ENCODE measurements at places on chromosomes 4 and X. TPM values are rescaled to one million over a fixed set of nuclear protein-coding genes. Genes with fewer than 3 reads are reported as not detected.

DNA sequence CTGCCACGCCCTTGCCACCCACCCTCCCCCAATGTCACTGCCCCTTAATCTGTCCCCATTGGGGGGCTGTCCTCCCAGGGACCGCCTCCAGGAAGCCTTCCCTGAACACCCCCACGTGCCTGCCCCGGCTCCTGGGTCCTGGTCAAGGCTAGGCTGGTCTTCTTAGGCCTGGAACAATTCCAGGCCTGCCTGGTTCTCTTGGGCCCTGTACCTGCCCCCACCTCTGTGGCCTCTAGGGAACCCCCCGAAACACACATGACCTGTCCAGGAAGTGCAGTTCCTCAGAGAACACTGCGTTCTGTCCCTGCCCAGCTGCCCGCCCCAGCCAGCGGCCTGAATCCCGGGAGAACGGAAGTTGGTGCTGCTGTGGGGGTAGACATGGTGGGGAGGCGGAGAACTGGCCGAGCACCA lies 5.1 kb downstream of the MXD4 start:
- DNase-seq: peak; percentile 68

GRCh38 chr4:89248879-89249281 lies 58.7 kb downstream of the GPRIN3 start:
- peak; percentile 17 for DNase-seq

- no peak for DNase-seq
Observed at GRCh38 chrX:95071621-95072020, 1397.6 kb downstream of the FAM133A start.

DNA sequence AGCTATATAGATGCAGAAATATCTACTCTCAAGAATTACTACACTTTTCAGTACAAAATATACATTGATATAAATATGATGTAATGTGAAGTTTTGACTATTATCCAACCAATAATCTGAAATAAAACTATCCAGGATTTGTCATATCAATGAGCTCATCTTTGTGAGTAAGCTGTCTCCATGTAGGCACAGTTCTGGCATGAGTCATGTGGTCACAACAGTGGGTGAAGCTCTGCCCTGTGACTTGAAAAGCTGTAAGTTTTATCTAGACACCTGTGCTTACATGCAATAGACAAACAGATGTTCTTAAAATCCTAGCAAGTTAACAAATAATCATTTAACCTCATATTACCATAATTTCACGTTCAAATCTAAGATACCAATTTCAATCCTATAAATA lies 192.7 kb downstream of the GABRG1 start:
- DNase-seq: no peak

DNA sequence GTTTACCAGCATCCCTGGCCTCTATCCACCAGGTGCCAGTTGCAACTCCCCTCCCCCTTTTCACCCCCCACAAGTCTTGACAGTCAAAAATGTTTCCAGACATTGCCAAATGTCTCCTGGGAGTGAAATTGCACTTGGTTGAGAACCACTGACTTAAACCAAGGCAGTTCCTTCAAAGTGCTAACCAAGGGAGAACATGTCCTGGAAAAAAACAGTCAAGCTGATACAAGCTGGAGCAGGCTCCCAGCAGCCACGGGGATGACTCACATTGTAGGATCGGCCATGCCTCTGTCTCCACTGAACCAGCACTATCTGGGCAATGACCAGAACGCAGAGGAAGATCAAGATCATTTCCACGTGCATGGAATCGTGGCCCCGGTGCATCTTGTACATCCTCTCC lies 11.4 kb downstream of the RNF175 start:
- DNase-seq: no peak

- DNase-seq: no peak
Observed at GRCh38 chr4:11470438-11471045, 41.8 kb upstream of the HS3ST1 start.

- DNase-seq: no peak
Observed at GRCh38 chr4:69056921-69057550, 39.2 kb upstream of the UGT2B7 start.

SSX2B gene
- total RNA-seq: not detected

GRCh38 chrX:149032449-149032848 lies 472.7 kb downstream of the IDS start:
- no peak for DNase-seq

NAT8L gene
- total RNA-seq: 0.82 TPM

GRCh38 chr4:139076016-139076744 lies 60.6 kb downstream of the NOCT start:
- no peak for DNase-seq

DNA sequence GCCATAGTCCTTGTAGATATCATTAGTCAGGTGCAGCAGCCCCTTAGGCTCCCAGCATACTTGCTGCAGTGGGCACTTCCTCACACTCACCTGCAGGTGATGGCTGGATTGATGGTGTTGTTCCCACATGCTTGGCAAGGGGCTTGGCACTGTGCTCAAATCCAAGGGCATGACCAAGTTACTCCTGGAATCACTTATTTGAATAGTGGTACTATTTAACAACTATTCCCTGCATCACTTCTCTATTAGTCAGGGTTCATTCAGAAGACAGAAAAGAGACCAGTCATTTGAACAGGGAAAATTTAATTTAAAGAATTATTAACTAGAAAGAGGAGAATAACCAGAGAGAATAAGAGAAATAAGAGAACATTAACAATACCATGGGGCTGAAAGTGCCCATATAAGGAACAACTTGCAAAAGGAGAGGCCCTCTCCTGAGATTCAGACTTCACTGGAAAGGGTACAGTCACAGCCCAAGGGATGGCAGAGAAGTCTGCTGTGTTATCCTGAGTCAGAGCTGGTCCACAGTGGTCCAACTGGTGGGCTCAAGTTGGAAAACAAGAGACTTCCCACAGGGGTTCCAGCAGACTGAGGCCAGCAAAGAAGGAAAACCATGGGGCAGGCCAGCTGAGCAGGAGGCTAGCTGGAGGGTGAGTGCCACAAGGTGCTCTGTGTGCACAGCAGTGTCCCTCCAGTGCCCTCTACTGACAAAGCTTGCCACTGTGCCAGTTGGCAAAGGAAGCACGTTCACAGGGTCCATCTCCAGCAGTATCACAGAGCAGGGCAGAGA lies 9.8 kb downstream of the SPP1 start:
- peak; percentile 59 for DNase-seq

IL1RAPL1 gene
- total RNA-seq: 4.7 TPM

- no peak for DNase-seq
Observed at GRCh38 chrX:151712253-151712652, 3.6 kb upstream of the FATE1 start.

BTK gene
- 4.1 TPM for total RNA-seq

- no peak for DNase-seq
Observed at GRCh38 chr4:69811166-69811565, 48.8 kb downstream of the SULT1E1 start.

DNA sequence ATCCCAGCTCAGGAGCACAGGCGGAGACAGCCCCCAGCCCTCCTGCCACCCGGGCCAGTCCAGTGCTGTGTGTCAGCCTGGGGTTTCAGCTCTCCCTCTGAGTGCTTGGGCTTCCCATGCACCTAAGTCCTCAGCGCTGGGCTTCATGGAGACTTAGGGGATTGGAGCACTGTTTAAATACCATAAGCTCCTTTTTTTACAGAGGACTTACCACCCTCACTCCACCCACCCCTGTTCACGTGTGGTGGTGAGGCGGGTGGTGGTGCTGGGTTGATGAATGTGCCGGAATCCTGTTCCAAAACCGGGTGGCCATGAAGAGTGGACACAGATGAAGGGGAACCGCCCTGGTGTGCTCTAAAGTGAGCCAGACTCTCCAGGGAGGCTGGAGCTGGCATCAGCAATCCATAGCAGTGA lies 66.9 kb downstream of the PSAPL1 start:
- DNase-seq: no peak

DNA sequence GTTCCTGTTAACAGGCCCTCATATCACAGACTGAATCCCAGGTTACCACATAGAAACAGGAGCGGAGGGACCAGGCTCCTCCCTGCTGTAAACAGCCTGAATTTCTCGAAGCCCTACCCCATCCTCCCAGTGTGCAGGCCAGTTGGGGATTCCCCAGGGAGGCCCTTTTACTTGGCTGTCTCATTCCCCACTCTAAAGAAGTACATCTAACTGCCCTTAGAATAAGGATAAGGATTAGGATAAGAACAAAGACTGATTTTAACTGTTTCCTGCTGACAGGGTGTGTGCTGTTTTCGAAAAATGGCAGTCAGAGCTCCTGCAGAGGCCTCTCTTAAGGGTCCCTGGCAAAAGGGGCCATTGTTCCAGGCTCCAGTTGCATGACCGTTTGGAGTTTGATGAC lies 133.7 kb downstream of the PAPSS1 start:
- no peak for DNase-seq

DNA sequence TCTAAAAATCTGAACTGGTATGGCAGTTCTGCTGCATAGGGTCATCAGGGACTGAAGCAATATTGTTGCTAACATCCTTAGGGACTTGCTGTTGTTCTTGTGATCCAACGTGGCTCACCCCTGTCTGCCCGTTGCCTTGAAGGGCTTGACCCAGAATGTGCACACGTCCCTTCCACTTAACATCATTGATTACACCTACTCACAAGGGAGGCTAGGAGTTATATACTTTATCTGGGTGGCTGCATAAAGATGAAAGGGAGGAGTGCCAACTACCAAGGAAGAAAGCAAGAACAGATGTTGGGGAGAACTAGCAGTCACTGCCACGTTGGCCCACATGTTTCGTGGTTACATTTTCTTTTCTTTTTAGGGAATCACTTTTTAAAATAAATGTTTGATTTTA lies 34.0 kb downstream of the SLC9A6 start:
- DNase-seq: no peak

GRCh38 chr4:25466966-25467697 lies 90.1 kb downstream of the ANAPC4 start:
- DNase-seq: no peak

- no peak for DNase-seq
Observed at GRCh38 chr4:113094331-113094730, 44.9 kb downstream of the ANK2 start.

DNA sequence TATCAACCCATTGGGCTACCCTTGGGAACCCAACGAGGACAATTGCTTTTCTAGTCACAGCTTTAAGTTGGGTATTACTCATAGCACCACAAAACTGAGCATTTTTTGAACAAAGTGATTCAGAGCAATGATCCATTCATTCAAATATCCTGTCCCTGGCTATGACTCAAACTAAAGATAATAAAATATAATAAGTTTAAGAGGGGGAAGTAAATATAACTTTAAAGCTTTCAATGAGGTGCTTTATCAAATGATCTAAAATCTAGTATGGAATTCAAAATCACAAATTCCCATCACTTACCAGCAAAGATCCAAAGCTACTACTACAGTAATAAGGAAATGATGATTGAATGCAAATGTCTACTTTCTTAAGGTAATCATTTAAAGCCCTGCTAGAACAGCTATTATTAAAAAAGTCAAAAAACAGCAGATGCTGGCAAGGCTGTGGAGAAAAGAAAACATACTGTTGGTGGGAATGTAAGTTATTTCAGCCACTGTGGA lies 39.8 kb upstream of the S100G start:
- no peak for DNase-seq

DCLK2 gene
- total RNA-seq: 27.5 TPM

GRCh38 chr4:114694770-114695169 lies 96.2 kb downstream of the UGT8 start:
- DNase-seq: no peak

BLTP1 gene
- total RNA-seq: 30.7 TPM

HPGD gene
- 1.1 TPM for total RNA-seq

GRCh38 chrX:10681167-10681566 lies 60.8 kb upstream of the MID1 start:
- DNase-seq: no peak

GRSF1 gene
- total RNA-seq: 105 TPM

PDZD4 gene
- total RNA-seq: 2.6 TPM

SYP gene
- total RNA-seq: 1.5 TPM

PPEF1 gene
- total RNA-seq: 0.25 TPM

- no peak for DNase-seq
Observed at GRCh38 chr4:35525192-35525978, 718.9 kb downstream of the ARAP2 start.

DNA sequence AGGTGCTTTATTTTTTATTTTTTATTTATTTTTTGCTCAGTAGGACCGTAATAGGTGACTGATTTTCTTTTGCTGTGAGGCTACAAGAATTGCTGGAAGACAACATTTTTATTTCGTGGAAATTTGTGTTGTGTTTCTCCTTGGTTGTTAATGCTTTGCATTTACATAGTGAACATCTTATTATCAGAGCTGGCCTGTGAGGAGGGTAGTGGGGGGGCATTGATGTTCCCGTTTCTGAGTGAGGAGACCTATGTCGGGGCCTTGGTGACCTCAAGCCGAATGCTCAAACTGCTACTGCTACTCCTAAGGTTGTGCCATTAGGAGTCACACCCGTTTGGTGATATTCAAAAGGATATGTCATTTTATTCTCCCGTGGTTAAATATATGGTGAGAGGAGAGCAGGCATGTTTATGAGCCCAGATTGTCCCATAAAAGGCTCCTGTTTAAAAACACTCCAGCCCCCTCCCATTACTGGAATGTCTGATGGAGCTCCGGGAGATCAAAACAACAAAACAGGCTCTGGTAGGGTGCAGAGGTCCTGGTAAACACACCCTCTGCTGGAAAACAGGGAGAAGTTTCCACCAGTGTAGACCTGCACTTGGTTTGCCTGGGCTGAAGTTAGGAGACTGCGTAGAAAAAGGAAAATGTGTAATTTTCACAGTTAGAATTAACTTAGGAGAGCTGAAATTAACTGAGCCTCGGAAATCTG lies 5.6 kb downstream of the PDGFRA start:
- DNase-seq: no peak

DIAPH2 gene
- 9.8 TPM for total RNA-seq

DNA sequence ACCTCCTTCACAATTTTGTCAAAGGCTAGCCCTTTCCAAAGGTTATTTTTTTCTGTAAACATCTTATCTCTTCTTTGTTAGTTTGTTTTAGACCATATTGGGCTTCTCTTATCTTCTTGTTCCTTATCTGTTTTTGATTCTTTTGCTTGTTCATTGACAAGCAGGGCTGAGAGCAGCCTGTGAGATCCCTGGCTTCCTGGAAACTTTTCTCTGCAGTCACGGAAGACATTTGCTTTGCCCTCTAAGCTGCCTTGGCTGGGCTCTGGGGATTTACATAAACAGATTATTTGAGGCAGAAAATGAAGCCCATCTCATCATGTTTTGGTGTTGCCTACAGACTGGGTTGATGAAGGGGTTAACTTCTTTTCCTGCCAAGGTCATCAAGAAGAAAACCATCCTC lies 157.4 kb upstream of the AMOT start:
- DNase-seq: no peak

- no peak for DNase-seq
Observed at GRCh38 chr4:149176039-149176438, 639.6 kb downstream of the IQCM start.

ADH1B gene
- 110 TPM for total RNA-seq

VEGFC gene
- 6.9 TPM for total RNA-seq

EREG gene
- total RNA-seq: 3.2 TPM

- no peak for DNase-seq
Observed at GRCh38 chr4:113575401-113575800, 186.1 kb downstream of the CAMK2D start.

KDR gene
- total RNA-seq: 21.2 TPM

- peak; percentile 42 for DNase-seq
Observed at GRCh38 chrX:372856-373640, 13.7 kb downstream of the PPP2R3B start.

GRCh38 chr4:1251773-1252066 lies 2.8 kb upstream of the CTBP1 start:
- DNase-seq: no peak

SPANXD gene
- not detected for total RNA-seq

- no peak for DNase-seq
Observed at GRCh38 chr4:33062155-33062806, 2342.1 kb downstream of the PCDH7 start.
